ENCODE measurements at places on chromosomes 3 and 15. TPM values are rescaled to one million over a fixed set of nuclear protein-coding genes. Genes with fewer than 3 reads are reported as not detected.

Gene TFDP2
- polyA plus RNA-seq: 112 TPM

Gene CD200R1
- 0.53 TPM for polyA plus RNA-seq

Gene GOLGA8J
- 2.9 TPM for polyA plus RNA-seq

Gene CNTN4
- 30.1 TPM for polyA plus RNA-seq

Gene MCTP2
- polyA plus RNA-seq: 22.3 TPM

Gene EFCC1
- polyA plus RNA-seq: 1.7 TPM

Data from left kidney (tissue), 8 donors.